ENCODE measurements at places on chromosomes 13 and 19. TPM values are rescaled to one million over a fixed set of nuclear protein-coding genes. Genes with fewer than 3 reads are reported as not detected.

- no peak for DNase-seq
Measured at GRCh38 chr19:29397748-29398147, 128.0 kb upstream of the VSTM2B start.

DNA sequence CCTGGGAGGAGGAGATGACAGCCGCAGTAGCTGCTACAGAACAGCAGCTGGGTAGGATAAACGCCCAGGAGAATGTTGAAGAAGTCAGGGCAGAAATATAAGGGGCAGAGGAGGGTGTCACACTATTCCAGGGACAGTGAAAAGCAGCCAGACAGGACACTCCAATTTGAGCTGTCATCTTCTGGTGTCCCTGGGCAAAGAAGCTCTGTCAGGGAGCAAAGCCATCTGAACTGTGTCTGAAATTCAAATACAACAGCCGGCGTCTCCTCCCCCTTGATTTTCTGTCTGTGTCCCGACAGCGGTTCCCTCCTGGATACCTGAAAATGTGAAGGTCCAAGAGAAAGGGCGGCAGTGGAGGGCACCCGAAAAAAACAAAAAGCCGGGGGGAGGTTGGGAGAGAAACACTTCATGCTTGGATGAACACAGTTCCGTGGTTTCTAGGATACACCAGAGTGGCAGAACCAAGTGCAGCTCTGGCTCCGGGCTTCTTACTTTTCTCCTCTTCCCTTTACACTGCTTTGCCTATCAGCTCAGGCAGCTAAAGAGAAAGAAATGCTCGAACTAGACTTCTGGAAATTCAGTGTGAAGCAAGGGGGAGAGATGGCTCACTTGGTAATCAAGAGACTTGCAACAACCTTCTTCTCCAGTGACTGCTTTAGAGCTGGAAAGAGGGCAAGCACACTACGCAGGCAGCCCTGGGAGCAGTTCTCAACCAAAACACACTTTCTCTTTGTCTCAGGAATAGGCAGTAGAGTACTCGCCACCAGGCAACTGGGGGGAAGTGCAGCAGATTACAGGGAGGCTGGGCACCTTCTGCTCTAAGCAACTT, 465.6 kb downstream of the ITGBL1 start:
- no peak for DNase-seq

DNA sequence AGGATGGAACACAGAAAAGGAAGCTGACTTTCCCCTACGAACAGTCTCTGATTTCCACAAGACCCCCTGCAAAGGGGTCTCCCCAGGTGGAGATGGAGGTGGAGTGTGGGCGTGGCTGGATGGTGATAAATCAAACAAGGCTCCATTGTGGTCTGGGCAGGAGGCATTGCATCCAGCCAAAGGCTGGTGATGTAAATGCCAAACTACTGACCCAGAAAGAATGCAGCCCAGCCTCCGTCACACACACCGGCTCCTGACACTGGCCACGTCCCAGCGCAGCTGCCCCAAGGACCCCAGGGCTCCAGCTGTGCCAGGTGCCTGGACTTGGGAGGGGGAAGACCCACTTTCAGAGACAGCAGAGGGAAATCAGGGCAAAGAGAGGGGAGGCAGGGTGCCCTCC, 6.3 kb downstream of the SLC7A1 start:
- no peak for DNase-seq

DNA sequence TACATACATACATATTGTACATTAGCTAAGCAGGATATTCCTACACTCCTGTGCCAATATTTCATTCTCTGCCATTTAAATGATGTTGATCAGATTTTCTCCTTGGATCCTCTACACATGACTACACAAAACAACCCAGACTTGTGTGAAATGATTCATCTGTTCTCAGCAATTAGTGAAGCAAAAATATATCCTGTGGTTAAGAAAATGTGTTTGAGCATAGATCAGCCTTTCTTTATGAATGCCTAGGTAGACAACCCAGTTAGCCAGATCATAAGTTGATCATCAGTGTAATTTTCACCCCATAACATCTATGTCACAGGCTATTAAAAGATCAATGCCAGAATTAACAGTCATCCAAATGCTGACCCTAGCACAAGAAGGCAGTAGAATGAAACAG, 275.2 kb upstream of the EDNRB start:
- DNase-seq: peak; percentile 5

The FCHO1 gene
- 8.8 TPM for total RNA-seq

- DNase-seq: no peak
Measured at GRCh38 chr19:40143612-40144011, 47.6 kb upstream of the MAP3K10 start.

DNA sequence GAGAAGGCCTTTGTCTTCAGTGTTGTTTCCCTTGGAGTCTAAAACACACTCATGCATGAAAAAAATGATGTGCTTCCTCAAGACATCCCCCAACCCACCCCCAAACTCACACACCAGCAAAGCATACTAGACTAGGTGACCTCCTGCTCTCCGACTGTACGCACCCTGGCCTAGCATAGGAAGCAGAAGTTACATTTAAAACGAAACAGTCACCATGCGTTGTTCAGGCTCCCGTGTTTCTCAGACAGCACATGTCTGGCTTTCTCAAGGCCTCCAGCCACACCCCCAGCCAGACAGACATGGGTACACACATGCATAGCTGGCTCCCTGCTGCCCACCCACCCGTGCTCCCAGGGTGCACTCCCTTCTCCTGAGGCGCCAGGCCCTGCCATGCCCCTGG, 28.7 kb upstream of the C1QTNF9 start:
- DNase-seq: no peak

The CRB3 gene
- total RNA-seq: 14.9 TPM

- DNase-seq: no peak
Measured at GRCh38 chr19:19566306-19566705, 28.2 kb downstream of the CILP2 start.

GRCh38 chr19:15252398-15253018, 20.3 kb upstream of the EPHX3 start:
- DNase-seq: no peak

DNA sequence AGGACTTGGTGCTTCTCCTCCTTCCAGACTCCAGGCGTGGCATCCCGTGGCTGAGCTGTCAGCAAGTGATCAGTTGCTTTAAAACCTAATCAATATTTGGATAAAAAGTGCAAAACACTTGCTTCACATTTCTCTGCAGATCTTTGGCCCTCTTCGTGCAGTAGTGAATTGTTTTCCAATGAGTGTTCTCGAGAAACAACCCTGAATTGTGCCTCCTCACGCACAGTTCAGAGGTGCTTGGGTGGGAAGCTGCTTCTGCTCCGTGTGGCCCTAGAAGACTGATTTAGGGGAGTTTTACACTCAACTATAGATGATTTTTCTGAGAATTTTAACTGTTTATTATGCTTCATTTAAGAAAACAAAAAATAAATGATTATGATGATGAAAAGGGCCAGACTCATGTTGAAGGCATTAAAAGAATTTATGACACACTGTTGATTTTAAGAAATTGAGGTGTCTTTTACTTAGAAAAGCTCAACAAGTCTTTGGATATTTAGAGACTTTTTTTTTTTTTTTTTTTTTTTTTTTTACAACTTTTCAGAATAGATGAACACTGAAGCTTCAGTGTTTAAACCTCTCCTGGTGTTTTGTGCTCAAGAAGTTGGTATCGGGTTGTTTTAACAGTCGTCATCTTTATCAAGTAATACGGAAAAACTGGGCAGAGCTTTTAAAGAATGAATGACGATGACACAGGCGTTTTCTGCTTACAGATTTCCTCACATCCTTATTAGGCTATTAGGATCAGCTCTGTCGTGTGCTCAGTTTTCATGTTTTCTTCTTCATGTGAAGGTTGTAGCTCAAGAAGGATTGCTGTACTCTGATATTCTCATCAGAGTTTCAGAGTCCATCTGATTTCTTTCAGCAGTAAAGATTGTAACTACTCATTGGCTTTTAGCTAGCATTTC, 39.5 kb upstream of the TEX29 start:
- peak; percentile 32 for DNase-seq

The PRR36 gene
- not detected for total RNA-seq

DNA sequence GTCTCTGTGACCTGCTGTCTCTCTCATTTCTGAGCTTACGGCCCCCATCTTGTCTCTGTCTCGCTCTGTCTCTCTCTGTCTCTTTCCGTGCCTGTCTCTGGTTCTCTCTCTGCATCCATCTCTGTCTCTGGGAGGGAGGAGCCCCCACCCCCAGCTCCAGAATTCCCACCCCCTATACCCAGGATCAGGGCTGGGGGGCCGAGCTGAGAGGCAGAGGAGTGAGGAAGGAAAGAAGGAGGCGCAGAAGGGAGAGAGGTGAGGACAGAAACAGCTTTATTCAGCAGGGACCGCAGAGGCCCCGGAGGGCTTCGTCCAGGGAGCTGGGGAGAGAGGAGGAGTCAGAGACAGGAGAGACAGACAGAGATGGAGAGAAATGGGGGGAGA, 14.0 kb downstream of the JOSD2 start:
- no peak for DNase-seq

DNA sequence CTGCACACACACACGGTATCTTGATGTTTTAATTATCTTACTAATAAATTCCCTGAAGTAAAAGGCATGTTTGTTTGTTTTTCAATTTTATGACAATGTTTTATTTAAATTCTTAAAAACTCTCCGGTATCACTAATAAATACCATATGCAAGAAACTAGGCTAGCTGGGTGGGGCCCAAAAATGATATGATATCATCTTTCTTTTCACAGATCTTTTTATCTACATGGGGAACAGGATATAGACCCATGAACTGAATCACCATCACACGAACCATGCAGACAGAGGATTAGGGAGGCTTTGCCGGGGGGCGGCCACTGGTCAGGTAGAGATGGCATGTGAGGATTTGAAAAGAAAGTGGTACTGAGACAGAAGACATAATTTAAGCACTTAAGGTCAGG, 266.4 kb downstream of the ENOX1 start:
- DNase-seq: no peak

DNA sequence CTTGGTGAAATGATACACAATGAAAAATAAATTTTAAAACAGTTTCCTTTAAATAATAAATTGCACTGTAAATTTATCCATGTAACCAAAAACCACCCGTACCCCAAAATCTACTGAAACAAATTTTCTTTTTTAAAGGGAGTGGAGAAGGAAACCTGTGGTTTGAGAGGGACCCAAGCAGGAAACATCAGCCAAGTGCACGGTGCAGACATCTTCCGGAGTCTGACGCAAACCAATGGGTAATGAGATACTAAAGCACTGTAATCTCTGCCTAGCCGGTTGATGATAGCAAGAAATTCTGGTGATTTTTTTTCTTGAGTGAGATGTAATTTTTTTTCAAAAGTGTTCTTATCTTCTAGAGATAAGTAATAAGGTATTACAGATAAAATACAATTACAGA, 115.4 kb downstream of the ABCC4 start:
- DNase-seq: no peak

The ZNF682 gene
- total RNA-seq: 2.9 TPM

- no peak for DNase-seq
Measured at GRCh38 chr19:13036366-13036976, 41.2 kb downstream of the NFIX start.

GRCh38 chr13:97004096-97004876, 10.0 kb upstream of the OXGR1 start:
- peak; percentile 58 for DNase-seq

GRCh38 chr19:9724157-9724556, 44.4 kb downstream of the ZNF846 start:
- DNase-seq: no peak

- DNase-seq: no peak
Measured at GRCh38 chr19:40724315-40724714, 7.4 kb downstream of the ITPKC start.

DNA sequence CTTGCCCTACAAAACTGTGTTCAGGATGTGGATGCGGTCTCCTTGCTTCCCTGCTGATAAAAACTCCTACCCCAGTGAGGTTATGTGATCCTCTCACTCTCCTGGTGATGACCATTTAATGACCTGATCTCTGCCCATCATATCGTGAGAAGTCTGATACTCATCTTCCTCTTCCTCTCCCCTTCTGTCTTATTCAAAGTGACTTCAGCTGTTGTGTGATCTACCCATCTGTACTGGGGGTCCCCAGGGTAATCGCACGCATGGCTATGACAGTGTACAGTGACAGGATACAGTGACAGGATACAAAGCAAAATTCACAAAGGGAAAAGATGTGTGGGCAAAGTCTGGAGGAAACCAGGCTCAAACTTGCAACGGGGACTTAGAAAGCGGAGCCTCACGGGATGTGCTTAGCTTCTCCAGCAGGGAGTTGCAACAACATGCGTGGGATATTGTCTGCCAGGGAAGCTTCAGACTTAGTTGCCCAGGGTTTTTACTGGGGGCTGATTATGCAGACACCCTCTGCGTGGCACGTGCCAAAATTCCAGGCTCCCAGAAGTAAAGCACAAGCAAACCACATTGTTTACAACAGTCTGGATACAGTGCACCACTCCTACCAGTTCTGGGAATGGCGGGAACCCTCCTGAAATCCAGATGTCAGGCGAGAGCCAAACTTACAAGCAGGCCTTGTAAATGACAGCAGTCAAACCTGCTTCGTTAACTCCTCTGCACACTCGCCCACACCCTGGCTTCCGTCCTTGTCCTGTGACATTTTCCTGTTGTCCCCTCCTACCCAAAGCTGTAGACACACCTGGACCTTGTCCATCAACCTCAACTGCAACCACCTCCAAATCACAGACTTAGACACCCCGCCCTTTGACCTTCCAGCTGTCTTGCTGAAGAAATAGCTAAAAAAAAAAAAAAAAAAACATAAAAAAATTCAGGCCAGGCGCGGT, 18.0 kb upstream of the GARRE1 start:
- DNase-seq: no peak

- DNase-seq: no peak
Measured at GRCh38 chr19:39377373-39378362, 13.2 kb downstream of the PAF1 start.

The GNA15 gene
- total RNA-seq: 114 TPM

The DACH1 gene
- total RNA-seq: not detected

The BRME1 gene
- 0.68 TPM for total RNA-seq

DNA sequence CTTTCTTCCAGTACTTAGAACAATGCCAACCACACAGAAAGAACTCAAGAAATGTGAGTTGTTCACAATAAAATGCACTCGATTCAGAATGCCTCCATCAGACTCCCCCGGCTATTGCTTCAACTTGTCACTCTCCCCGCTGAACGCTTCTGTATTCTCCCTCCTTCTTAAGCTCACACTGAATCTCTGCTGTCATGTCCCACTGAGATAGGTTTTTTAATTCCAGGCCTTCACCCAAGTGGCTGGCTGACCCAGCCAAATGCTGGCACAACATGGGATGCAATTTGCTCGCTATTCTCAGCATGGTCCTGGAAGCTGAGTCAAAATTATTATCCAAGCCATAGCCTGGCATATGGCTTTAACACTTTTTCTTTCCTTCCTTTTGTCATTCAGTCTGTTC, 76.8 kb upstream of the SERP2 start:
- DNase-seq: no peak

DNA sequence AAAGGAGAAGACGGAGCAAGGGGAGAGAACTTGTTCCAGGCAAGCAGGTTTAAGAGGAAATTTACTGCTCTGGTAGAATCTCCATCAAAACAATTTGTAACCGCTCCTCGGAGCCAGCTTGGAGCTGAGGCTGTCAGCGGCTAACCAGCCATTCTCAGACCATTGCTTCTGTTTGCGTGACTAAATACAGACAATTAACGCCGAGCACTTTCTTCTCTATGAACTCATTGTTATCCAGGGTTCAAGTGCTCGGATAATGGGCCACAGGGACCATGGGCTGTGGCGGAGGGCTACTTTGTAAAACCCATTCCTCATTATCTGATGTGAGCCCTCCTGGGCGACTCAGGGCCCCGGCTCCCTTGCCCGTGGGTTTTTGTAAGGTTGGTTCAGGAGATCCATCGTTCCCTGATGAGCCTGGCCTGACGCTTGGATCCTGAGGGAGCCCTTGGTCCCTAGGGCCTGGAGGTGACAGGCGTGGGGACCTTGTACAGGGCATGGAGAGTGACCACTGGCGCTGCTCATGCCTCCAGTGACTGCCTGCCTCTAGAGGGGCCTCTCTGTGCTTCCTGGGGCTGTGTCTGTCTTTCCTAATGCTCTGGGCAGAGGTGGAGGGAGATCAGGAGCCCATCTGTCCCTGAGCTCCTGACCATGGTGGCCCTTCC, 61.5 kb upstream of the ZNF536 start:
- DNase-seq: no peak

Data from foreskin keratinocyte (primary cell).